NCI-H345 (cell line): ENCODE measurements at places on chromosomes 6 and 20.

- DNase-seq: no peak
Measured at GRCh38 chr20:36219671-36220220, 16.5 kb upstream of the AAR2 start.

DNA sequence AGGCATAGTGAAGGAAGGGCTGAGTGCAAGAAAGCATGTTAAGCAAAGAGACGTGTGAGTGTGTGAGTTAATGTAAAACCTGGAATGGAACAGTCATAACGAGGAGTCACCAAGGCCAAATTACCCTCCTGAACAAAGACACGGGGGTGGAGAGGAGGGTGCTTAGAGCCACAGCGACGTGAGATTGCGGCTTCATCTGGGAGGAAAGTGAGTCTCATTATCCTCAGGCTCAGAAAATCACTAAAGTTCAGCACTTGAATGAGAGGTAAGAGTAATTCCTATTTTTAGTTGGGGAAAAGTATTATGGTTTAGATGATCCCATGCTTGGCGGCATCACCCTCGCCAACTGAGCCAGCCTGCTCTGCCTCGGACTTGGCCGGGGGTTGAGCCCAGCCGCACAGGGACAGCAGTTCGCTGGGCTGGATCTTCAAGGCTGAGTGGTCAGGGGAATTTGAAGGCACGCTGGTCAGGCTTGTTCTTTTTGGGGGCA is 136.6 kb downstream of the DTNBP1 start:
- no peak for DNase-seq

GRCh38 chr6:125258651-125259353 is 43.0 kb downstream of the HDDC2 start:
- DNase-seq: no peak

- no peak for DNase-seq
Measured at GRCh38 chr20:45251884-45252560, 2.3 kb downstream of the SLPI start.

- no peak for DNase-seq
Measured at GRCh38 chr6:103872678-103873077, 987.0 kb downstream of the HACE1 start.

GRCh38 chr6:44831002-44831610 is 443.6 kb downstream of the CDC5L start:
- DNase-seq: no peak

DNA sequence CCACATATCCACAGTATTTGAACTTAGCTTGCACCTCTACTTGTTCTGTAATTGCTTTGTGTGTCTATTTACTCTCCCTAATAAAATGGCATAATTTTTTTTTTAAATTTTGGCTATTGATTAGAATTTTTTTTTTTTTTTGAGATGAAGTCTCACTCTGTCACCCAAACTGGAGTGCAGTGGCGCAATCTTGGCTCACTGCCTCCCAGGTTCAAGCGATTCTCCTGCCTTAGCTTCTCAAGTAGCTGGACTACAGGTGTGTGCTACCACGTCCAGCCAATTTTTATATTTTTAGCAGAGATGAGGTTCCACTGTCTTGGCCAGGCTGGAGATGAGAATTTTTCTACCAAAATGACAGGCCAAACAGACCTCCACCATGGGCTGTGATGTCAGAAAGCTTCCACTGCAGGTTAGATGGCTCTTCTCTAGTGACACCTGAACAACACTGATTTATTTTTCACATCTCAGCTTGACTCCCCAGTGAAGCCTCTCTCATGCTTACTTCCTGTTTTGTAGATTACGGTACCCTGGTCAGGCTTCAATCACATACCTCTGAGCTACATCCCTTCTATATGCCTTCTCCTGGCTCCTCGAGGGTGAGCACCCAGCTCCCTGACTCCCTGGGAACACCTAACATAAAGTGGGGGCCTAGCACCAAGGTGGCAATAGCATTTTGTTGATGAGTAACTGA is 112.8 kb downstream of the ARHGAP18 start:
- DNase-seq: no peak

GRCh38 chr6:145009711-145010110 is 724.6 kb downstream of the UTRN start:
- DNase-seq: no peak

- no peak for DNase-seq
Measured at GRCh38 chr20:48414786-48415185, 413.0 kb downstream of the PREX1 start.

- DNase-seq: no peak
Measured at GRCh38 chr6:3483675-3484074, 26.8 kb upstream of the SLC22A23 start.

- no peak for DNase-seq
Measured at GRCh38 chr6:163707387-163708355, 293.2 kb downstream of the QKI start.

DNA sequence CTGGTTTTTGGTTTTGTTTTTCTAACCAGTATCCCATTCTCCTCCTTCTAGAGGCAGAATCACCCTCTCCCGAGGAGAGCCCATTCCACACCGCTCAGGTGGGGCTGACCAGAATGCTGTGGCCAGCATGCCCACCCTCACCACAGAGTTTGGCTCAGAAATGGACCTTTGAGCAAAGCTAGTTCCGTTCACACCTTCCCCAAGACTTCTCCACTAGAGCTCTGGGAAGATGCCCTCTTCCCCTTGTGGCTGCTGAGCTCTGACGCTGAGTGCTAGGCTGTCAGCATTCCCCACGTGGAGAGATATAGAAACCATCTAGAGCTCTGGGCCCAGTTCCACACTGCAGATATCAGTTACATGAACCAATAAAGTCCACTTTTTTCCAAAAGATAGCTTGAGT is 7.9 kb downstream of the GPLD1 start:
- no peak for DNase-seq

GRCh38 chr20:60035-60918 is 27.2 kb upstream of the DEFB125 start:
- no peak for DNase-seq

- DNase-seq: no peak
Measured at GRCh38 chr6:170102038-170102437, 188.8 kb downstream of the DLL1 start.

- DNase-seq: no peak
Measured at GRCh38 chr6:169388395-169389166, 134.9 kb upstream of the THBS2 start.

DNA sequence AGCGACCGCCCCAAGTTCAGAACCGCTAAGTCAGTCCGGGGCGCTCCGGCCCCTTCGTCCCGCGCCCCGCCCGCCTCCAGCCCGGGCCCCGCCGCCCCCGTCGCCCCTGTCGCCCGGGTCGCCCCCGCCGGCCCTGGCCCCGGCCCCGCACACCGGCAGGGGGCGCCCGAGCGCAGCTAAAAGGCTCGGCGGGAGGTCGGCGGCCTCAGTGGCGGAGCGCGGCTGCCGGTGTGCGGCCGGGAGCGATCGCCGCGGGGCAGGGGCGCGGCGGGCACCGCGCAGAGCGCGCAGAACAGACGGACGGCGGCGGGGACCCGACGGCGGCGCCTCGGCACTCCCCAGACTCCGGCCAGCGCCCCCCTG is at the start of gene FNDC1:
TSS of gene FNDC1 (plus strand) at position 208 of the 363 bp plus-strand sequence. CDS start 197 bp downstream, outside the sequence.
- DNase-seq: peak; percentile 54

DNA sequence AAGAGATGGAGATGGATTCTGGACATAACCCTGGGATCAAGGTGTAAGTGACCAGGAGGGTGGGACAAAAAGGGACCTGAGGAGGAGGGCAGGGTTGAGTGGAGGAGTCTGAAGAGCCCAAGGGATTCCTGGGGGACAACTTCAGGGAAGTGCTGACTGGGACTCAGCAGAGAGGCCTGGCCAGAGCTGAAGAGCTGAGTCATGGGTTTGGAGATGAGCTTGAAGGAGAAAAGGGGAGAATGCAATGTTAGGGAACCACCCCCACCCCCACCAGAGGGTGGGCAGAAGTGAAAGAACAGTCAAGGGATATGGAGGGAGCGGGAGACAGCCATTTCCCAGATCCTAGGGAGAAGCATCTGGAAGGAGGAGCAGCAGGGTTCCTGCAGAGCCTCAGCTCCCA is 55.2 kb downstream of the INSM1 start:
- DNase-seq: no peak

DNA sequence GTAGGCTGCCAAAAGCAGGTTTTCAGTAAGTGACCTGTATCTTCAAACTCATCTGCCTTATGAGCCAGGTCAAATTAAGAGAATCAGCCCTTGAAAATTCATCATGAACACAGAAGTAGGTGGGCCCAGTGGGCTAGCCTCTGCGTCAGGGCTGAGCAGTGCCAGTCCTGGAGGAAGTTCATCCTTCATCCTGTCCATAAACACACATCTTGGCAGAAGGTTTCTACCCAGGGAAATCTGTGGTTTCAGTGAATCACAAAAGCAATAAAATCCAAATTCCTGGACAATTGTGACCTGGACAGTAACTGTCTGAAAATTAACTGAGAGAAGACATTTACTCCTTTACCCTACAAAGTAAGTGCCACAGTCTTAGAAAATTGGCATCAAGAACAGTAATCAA is 72.4 kb downstream of the ATG5 start:
- DNase-seq: no peak

GRCh38 chr20:15162079-15162647 is 824.8 kb upstream of the FLRT3 start:
- DNase-seq: no peak

GRCh38 chr20:2141600-2142575 is 40.3 kb downstream of the STK35 start:
- DNase-seq: no peak

GRCh38 chr6:134379076-134379475 is 61.2 kb upstream of the SGK1 start:
- peak; percentile 77 for DNase-seq

DNA sequence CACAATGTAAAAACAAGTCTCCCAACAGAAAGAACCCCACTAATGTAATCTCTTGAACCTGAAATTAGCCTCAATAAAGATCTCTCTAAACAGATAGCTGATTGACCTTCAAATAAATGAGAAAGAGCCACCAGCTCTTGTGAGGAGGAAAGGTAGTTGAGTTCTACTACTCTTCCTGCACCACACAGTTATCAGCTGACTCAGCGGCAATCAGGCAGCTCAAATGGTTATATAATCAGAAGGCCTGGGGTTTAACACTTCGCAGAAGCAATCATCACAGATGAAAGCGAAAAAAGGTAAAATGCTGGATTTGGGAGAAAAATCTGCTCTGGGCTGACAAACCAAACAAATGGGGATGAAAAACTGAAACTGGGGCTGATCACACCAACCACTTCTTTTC is 91.8 kb downstream of the CHD6 start:
- DNase-seq: no peak

- no peak for DNase-seq
Measured at GRCh38 chr6:169854083-169854725, 102.8 kb downstream of the ERMARD start.

DNA sequence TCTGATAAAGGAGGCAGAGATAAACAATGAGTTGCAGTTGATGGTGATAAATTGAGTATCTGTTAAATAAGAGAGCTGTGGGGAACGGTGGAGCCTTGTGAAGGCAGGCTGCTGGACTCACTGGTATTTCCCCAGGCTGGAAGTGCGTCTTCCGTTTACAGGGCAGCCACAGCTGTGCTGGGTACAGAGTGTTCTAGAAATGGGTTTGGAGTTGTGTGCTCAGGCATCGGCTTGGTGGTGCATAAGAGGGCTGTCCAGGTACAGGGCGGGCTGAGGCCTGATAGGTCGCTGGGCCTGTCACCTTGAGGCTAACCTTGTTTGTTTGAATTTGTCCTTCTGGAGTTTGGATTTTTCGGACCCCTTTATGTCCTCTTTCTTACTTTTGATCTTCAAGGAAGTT is 39.3 kb downstream of the ARID1B start:
- DNase-seq: no peak

DNA sequence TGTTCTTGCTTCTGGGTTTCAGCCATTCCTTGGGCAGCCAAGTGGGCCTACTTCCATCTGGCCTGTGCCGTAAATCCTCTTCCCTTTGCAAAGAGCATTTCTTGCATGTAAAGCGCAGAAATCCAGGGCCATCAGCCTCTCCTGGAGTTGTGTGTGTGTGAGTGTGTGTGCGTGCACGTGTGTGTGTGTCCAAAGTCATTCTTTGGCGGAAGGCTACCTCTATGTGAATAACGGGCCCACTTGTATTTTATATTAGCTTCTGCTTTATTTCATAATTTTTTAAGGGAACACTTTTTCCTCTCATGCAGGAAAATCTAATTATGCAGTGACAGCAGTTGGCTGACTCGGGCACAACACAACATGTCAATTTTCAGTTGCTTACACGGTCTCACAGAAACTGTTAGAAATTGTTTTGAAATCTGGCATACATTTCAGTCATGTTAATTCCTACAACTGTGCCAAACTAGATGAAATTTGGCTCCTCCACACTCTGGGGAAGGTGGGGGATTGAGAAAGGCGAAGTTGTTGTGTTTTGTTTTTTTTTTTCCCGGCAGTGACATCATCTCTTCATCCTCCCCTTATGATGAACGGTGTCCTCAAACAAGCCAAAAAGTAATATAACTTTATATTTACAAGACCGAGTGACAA is 223.7 kb upstream of the TSHZ2 start:
- DNase-seq: no peak

DNA sequence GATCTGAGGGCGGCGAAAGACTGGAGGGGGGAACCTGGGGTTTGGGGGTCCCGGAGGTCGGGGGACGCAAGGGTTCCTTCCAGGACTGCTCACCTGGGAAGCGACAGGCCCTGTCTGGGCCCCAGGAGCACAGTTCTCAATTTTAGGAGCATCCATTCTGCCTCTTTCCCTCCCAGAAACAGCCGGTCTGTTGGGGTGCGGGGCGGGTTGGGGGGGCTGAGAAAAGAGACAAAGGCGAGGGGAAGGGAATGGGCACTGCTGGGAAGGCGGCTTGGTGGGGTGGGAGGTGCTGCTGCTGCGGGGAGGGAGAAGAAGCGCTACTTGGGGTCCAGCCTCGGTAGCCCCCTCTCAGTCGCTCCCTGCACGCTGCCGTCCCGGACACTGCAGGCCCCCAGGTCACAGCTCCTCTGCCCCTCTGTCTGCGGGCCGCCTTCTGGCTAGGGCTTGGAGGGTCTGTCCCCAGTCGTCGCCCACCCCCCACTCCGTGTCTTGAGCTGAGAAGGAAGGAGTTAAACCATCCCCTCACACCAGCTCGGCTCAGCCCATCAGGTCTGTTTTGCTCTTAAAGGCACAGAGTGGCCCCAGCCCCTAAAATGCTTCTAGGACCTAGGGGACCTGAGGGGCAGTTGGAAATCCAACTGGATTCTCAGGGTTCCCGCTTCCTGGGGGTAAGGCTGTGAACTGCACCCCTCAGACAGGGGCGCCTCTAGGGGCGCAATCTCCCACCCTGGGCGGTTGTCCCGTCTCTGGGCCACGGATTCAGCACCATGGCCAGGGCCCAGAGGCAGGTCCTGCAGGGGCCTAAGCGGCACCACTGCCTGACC is 690 bp downstream of the GDAP1L1 start:
- DNase-seq: no peak
